ENCODE measurements at places on chromosomes 7 and 10.

DNA sequence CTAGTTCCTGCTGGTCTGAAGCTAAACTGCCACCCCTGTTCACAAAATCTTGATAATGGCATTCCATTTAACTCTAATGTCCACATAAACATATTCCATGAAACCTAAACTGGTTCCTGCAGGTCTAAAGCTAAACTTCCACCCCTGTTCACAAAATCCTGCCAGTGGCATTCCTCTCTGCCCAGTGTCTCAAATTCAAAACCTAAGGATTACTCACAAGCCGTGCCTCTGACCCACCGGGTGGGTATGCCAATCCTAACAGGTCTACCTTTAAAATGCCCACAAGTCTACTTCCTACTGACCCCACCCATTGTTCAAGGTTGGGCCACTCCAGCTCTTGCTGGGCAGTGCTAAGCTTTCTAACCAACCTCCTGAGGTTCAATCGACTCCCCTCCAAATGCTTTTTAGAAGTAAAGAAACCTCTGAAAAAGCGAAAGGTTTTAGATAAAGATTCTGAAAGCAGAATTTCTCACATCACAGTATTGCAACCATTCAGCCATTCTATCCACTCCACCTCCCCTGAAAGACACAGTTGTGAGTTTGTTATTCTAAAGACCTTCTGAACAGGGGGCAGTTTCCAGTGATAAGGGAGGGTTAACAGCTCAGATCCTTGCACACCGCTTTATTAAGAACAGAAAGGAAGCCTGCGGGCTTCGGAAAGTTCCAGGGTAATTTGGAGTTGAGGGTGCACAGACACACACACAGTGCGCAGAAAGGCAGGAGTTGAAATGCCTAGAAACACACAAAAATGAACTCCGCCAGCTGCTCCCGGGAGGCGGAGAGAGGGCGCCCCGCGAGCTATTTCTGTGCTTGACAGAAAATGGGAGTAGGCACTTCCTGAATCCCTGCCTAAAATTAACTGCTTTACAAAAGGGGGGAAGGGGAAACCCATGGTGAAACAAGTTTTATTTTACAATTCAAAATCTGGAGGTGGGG, 87.7 kb downstream of the TNS3 start:
- no peak for DNase-seq

- DNase-seq, result no peak
Observed at GRCh38 chr7:50145801-50146338, 52.8 kb upstream of the ZPBP start.

GRCh38 chr10:112404617-112405016, 30.7 kb downstream of the ACSL5 start:
- no peak for DNase-seq

GRCh38 chr7:154427533-154427932, 375.3 kb downstream of the DPP6 start:
- no peak for DNase-seq
